Activated CD8-positive, alpha-beta T cell treated with anti-CD3 and anti-CD28 coated beads, Interleukin-2, amount 10 ng/mL, durations not matched to agents 7 days and 5 days (primary cell): ENCODE measurements at places on chromosomes 3 and 15. TPM values are rescaled to one million over a fixed set of nuclear protein-coding genes. Genes with fewer than 3 reads are reported as not detected.

DNA sequence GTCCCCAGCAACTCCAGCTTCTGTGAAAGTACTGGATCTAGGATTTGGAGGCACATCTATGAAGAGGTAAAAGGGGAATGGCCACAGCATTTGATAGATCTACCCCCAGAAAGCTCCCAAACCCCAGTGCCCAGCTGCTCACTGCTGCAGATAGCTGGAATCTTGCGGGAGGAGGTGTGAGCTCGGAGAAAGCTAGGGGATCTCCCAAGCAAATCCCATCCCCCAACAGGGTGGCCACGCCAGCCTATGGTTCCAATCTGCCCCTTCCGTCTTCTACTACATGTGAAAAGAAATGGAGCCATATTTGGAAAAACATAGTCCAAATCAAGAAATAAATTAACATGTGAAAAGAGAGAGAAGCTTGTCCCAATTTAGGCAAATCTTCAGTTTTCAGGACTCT lies 42.0 kb downstream of the SEMA5B start:
- H3K4me1 ChIP-seq, result no peaks in the 10 kb centered on the region
- H3K27ac ChIP-seq, result no peak overlapping the region
- no peak overlapping the region for H3K4me3 ChIP-seq
- H3K36me3 ChIP-seq, result no peaks in the 10 kb centered on the region
- H3K27me3 ChIP-seq, result peaks cover 45% of the 10 kb centered on the region

DNA sequence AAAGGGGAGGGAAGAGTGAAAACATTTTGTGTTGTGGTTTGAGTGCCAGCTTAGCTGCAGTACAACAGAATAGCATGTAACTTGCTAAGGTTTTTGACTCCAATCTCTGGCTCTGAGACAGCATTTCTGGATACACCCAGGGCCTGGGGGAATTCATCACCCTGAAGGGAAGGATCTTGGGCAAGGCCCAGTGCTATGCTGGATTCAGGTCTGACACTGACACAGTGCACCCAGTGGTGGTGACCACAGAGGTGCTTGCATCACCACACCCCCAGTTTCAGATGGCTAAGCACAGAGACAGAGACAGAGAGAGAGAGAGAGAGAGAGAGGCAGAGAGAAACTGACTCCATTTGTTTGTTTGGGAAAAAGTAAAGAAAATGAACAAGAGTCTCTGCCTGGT lies 74.1 kb upstream of the KBTBD8 start:
- H3K4me3 ChIP-seq, result no peak overlapping the region
- H3K36me3 ChIP-seq, result no peaks in the 10 kb centered on the region
- no peaks in the 10 kb centered on the region for H3K27me3 ChIP-seq
- no peaks in the 10 kb centered on the region for H3K4me1 ChIP-seq

DNA sequence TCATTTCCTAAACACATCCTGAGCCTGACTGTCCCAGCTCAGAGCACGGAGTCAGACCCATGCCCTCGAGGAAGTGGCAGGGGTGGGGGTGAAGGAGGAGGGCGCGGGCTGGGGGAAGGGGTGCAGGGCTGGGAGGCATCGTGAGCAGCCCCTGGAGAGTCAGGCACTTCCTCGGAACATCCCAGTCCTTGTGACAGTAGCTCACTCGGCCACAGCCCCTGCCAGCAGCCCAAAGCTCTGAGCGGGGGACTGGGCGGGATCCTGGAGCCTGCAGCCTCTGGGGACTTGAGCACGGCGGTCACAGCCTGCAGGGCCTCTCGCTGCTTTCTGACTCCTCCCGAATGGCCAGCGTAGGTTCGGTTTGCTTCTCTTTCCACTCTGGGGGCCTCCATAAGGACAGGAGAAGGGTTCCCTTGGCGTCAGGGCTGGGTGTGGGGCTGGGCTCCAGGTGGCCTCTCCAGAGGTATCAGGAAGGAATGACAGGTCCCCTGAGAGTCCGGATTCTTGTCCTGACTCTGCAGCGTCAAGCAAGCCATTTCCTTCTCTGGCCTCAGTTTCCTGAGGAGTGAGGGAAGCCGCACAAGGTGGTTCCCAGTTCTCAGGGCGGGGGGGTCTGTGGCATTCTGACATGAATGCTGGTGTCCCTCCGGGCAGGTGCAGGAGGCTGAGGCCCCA lies 20.9 kb downstream of the PSTPIP1 start:
- peaks cover 99% of the 10 kb centered on the region for H3K4me1 ChIP-seq
- DNase-seq, result no peak
- H3K4me3 ChIP-seq, result peak overlapping the region; percentile 72
- peak overlapping the region; percentile 99 for H3K27ac ChIP-seq
- H3K27me3 ChIP-seq, result no peaks in the 10 kb centered on the region
- peaks cover 75% of the 10 kb centered on the region for H3K36me3 ChIP-seq

DNA sequence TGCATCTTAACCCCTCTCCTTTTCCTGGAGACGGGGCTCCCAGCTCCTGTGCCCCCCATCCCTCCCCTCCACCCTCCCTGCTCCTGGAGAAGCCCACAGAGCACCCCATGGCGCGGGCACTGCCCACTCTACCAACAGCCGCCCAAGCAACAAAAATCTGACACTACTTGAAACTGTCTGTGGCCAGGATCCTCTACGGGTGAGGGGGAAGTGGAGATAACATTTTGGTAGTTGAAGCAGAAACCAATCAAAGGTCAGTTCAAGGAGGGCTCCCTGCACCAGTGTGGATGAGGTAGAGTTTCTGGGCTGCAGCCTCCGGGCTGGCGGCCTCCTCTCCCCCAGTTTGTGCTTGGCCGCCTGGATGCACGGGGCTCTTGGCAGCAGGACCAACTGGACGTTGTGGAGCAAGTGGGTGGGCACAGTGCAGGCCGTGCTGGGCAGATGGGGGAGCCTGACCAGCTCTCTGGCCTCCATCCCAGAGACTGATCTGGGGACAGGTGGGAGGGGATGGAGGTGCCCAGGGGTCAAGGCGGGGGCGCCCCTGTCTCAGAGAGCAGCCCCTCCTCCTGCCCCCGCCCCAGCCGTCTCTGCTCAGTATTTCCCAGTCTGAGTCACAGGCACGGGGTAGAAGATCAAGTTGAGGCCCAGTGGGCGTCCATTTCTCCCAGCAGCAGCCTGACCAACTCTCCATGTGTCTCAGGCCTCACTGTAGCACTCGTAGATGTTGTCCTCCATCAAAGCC lies 12.8 kb downstream of the H1-8 start:
- no peak overlapping the region for H3K27ac ChIP-seq
- H3K4me1 ChIP-seq, result peaks cover 24% of the 10 kb centered on the region
- no peak overlapping the region for H3K4me3 ChIP-seq
- H3K36me3 ChIP-seq, result no peaks in the 10 kb centered on the region
- H3K27me3 ChIP-seq, result peaks cover 20% of the 10 kb centered on the region

DNA sequence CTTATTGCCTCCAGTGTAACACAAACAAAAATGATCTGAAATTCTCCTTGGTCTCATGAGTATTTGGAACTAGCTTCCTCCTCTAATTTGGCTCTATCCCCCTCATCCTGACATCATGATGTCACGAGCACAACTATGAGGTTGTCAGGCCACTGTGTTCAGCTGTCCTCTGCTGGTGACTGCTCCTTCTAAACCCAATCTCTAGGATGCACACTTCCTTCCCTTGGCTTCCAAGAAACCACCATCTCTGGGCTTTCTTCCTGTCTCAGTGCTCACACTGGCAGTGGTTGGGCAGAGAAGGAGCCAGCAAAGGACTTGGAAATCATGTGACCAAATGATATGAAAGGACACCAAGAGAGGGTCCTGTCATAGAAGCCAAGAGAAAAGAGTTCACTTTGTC lies 30.7 kb upstream of the EIF1B start:
- H3K27me3 ChIP-seq, result no peaks in the 10 kb centered on the region
- DNase-seq, result no peak
- H3K36me3 ChIP-seq, result no peaks in the 10 kb centered on the region
- no peak overlapping the region for H3K4me3 ChIP-seq

GRCh38 chr15:65287520-65287855 lies 805 bp upstream of the PARP16 start:
- H3K4me3 ChIP-seq, result peak overlapping the region; percentile 86
- H3K4me1 ChIP-seq, result peaks cover 33% of the 10 kb centered on the region
- peaks cover 11% of the 10 kb centered on the region for H3K36me3 ChIP-seq
- H3K27me3 ChIP-seq, result no peaks in the 10 kb centered on the region
- peak overlapping the region; percentile 80 for H3K27ac ChIP-seq

DNA sequence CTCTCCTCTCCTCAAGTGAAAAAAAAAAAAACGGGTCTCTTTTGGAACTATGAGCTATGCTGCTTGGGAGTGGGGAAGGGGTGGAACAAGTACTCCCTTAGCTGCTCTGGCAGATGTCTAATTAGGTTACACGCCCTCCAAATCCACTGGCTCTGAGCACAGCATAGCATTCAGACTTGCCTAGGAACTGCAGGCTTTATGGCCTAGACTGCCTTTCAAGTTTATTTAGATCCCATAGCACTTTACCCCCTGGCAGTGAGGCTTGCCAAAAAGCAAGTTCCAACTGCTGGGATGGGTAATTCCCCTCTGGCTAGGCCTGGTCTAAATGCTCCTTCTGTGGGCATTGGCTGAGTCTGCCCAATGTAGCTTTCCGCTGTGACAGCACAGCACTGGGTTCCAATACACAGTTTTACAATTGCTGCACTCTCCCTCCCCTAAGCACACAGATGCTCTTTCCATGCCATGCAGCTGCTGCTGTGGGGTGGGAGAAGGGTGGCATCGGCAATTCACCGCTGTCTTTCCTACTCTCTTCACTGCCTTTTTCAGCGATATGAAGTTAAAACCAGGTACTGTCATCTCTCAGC lies 152.8 kb downstream of the KCNAB1 start:
- no peaks in the 10 kb centered on the region for H3K4me1 ChIP-seq
- H3K4me3 ChIP-seq, result no peak overlapping the region
- peaks cover 8% of the 10 kb centered on the region for H3K27me3 ChIP-seq
- no peak for DNase-seq
- H3K36me3 ChIP-seq, result no peaks in the 10 kb centered on the region

DNA sequence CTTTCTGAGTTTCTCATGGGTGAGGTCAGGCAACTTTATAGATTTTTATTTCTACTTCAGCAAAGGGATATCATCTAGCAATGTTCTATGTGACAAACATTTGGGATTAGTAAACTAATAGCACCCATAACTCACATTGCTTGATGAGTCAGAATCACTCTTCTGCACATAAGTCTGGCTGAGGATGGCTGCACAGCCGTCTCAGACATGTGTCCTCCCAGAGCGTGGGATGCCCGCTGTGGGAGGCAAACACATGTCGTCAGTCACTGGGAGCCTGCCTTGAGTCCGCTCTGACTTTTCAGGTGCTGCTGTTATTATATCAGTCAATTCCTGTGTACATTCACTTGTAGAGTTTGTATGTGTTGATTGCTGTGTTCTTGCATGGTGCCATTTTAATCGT lies 230.7 kb upstream of the TRIM42 start:
- no peak overlapping the region for H3K4me3 ChIP-seq
- no peaks in the 10 kb centered on the region for H3K36me3 ChIP-seq
- no peak for DNase-seq
- H3K27me3 ChIP-seq, result no peaks in the 10 kb centered on the region
- no peaks in the 10 kb centered on the region for H3K4me1 ChIP-seq
- no peak overlapping the region for H3K27ac ChIP-seq

DNA sequence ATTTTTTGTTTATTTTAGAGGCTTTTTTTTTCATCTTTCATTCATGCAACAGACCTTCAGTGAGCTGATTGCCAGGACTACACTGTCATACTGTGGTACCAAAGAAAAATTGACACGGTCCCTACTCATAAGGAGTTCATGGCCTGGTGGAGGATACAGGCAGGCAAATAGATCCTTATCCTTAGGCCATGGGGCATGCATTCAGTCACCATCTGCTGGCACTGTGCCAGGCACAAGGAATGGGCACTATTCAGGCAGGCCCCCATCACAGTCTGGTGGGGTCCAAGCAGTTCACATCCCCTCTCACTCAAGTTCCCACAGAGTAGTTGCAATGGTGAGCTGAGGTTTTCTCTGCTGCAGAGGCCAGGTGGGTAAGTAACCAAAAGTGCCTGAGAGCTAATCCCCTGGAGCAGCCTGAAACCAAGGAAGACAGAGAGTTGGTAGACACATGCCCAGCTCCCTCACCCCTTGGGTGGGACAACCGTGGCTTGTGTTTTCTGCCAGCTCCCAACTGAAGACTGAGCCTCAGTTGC lies 17.3 kb downstream of the CISH start:
- peaks cover 88% of the 10 kb centered on the region for H3K4me1 ChIP-seq
- peak overlapping the region; percentile 98 for H3K27ac ChIP-seq
- H3K4me3 ChIP-seq, result no peak overlapping the region
- DNase-seq, result no peak
- H3K36me3 ChIP-seq, result peaks cover 34% of the 10 kb centered on the region
- no peaks in the 10 kb centered on the region for H3K27me3 ChIP-seq

DNA sequence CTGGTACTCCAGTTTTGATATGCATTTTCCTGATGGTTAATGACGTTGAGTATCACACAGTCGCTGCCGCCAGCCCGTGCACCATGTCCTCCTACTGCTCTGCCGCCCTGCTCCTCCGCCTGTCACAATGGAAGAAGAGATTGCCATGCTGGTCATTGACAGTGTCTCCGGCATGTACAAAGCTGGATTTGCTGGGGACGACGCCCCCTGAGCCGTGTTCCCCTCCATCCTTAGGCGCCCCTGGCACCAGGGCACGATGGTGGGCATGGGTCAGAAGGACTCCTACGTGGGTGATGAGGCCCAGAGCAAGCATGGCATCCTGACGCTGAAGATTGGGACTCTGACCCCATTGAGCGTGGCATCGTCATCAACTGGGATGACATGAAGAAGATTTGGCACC lies 65.9 kb downstream of the SYN2 start:
- H3K4me1 ChIP-seq, result no peaks in the 10 kb centered on the region
- no peaks in the 10 kb centered on the region for H3K36me3 ChIP-seq
- no peak overlapping the region for H3K4me3 ChIP-seq
- no peak for DNase-seq
- H3K27me3 ChIP-seq, result peaks cover 4% of the 10 kb centered on the region

DNA sequence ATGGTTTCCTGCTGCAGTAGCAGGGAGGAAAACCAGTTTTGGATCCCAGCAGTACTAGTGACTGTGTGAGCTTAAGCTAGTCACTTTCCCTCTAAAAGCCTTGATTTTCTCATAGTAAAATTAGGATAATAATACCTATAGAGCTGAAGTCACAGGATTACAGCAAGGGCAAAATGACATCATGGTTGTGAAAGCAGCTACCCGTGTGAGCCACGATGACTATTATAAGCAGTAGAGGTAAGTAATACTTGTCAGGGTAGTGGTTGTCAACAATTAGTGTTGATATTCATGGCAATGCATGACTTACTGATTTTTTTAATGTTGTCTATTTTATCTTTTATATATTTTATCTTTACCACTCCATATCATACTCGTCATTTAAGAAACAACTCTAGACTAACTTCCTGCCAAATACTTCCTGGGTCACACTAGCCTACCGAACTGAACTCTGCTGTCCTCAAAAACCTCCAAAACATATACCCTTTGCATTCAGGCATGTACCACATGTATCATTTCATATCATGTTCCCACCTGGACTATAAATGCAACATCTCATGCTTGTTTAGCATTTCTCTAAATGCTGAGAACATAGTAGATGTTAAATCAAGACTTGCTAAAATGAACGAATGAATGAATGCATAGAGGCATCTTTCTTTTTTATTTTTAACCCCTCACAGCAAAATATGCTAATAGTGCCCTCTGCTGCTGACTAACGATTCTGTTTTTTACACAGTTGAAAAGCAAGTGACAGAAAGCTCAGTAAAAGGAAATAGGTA lies 172.6 kb downstream of the P3H2 start:
- no peak overlapping the region for H3K4me3 ChIP-seq
- DNase-seq, result no peak
- H3K27me3 ChIP-seq, result peaks cover 3% of the 10 kb centered on the region

SRGAP3 gene
- 5.3 TPM for total RNA-seq

TM6SF1 gene
- 22.1 TPM for total RNA-seq

SPRED1 gene
- total RNA-seq, result 0.31 TPM

MUSTN1 gene
- 1.5 TPM for total RNA-seq
